CD8-positive, alpha-beta memory T cell (primary cell): ENCODE measurements at places on chromosomes 16 and 17.

- no peak for DNase-seq
These were observed 52.8 kb upstream of the C17orf78 start for GRCh38 chr17:37322826-37323561.

DNA sequence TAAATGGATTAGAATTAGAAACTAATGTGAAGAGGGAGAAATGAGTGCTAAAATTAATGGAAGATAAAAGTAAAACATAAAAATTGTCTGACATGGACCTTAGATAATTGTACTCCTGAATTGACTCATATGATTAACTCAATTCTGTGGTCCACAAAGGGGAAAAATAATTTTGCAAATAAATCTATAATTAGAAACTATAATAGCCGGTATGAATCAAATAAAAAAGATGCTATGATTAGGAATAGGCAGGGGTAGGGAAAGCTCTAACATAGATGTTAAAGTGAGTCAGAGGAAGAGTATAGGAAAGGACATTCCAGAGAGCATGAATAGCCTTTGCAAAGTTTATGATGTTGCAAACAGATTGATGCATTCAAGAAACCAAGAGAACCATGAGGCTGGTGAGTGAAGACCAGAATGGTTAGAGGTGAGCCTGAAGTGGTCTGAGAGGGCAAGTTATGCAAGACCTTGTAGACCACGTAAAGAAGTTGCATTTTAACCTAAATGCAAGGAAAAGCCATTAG is 262.1 kb upstream of the CA10 start:
- DNase-seq, result no peak

- no peak for DNase-seq
These were observed 20.1 kb downstream of the PLD6 start for GRCh38 chr17:17186051-17186450.

GRCh38 chr16:80666378-80667250 is 125.8 kb downstream of the DYNLRB2 start:
- DNase-seq, result no peak

DNA sequence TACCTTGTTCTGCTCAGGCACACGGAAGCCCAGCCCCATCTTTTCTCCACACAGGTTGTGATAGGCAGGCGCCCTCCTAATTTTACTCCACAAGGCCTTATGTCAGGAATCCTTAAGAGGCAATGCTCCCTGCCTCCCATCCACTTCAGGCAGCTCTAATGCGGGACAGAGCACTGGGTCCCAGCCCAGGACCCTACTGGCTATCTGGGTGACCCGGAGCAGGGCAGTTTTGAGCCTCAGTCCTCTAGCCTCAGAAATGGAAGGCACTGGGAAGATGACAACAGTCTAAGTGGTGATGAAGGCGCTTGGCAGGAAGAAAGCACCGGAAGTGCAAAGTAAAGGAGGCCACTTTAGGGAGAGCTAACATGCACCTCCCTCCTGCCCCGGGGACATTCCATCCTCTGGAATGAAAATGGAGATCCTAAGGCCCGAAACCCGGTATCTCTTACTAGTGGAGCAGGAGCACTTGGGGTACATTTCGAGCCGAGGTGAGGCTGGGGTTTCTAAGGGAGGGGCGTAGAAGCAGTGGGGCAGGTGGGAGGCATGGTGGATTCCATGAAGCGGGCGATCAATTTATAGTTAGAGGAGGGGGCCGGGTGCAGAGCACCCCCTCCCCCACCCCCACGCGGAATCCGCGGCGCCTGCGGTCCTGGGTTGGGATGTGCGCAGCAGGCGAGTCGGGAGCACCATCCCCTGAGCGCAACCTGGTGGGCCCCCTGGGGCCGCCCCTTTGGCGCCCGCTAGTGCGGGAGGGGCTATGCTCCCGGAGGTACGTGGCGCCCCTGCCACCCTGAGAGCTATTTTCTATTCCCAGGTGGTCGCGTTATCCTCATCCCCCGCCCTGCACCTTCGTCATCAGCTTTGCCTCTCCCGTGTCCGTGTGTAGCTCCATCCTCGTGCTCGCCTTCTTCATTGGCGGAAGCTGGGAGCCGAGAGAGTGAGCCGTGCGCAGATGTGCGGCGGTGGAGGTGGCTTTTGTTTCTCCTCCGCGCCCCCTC is 4.9 kb downstream of the MT1F start:
- DNase-seq, result no peak

DNA sequence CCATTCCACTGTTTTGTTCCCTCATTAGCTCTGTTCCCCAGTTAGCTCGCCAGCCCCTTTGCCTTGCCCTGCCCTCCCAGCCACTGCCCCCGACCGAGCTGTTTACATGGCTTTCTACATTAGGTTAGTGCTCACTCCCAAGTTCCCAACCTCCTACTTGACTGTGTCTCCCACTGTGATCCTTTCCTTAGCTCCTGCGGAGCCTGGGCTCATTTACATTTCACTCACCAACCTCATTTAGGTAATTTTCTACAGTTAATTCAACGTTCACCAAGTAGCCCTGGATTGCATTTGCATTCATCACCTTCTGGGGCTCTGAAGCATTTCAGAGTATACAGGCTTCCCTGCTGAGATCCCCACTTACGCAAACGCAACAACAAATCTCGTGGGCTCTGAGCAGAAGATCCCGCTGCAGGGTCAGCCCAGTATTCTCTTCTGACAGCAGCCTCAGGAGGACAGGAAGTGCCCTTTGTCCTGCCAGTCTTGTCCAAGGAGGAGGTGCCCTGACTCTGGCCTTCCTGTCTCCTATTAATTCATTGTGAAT is 325.8 kb upstream of the CCL2 start:
- no peak for DNase-seq

DNA sequence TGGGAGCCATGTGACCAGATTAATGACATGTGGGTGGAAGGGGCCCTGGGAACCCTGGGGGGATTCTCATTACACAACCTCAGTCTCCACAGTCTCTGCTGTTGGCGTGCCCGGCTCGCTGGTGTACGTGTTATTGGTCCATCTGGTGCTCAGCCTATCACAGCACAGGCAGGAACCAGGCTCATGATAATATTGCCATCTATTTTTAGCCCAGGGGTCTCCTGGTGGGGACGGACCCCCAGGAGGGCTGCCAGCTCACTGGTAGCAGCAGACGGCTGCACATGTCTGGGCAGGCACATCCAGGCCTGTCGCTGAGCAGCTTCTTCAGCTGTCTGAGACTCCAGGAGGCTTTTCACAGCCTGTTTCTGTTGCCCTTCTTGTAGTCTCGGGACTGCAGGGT is 123.8 kb downstream of the RAB11FIP4 start:
- DNase-seq, result no peak

DNA sequence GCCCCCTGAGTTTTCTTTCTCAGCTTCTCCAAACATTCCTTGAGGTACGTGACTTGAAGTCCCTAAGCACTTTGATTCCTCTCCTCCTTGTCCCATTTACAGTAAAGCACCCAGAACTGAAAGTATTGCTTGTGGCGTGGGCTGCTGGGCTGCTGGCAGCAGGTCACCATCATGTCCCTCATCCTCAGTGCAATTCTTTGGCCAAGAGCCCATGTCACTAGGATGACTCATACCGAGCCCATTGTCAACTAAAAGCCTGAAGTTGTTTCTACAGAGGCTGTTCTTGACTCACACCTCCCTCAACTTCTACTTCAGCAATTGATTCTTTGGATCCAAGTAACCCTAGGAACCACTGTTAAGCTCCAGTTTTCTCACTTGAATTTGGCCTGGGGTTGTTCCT is 54.3 kb downstream of the KPNA2 start:
- DNase-seq, result no peak

GRCh38 chr16:56977216-56977615 is 12.1 kb upstream of the NLRC5 start:
- no peak for DNase-seq

GRCh38 chr17:41518031-41518430 is 659 bp downstream of the KRT15 start:
- DNase-seq, result no peak

- no peak for DNase-seq
These were observed 548 bp upstream of the ADGRG5 start for GRCh38 chr16:57541754-57542435.

DNA sequence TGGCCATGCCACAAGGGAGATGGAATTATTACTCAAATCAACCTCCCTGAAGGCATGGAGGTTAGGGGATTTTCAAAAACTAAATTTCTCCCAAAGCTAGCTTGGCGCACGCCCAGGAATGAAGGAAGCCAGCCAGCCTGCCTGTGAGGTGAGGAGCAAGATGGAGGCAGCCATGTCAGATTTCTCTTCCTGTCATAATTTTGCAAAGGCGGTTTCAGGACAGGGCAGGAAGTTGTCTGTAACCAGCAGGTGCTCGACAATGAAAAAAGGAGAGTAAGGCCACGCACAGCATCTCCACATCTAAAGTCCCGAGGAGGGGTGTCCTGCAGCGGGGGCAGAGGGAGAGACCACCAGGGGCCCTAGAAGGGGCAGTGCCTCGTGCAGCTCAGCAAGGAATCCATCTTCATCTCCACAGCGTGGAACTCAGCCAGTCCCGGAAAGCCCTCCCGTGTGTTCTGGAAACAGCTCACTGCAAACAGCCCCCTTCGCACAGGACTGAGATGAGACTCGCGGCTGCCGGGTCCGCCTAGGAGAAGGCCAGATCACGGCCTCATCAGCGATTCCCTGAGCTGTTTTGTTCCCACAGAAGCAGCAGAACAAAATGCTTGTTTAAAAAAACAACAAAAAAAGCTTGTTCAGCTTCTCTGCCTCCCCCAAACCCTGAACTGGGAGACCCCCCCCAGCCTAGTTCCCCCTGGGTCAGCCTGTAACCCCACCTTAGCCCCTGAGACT is 47.8 kb downstream of the SLC7A5 start:
- DNase-seq, result no peak

DNA sequence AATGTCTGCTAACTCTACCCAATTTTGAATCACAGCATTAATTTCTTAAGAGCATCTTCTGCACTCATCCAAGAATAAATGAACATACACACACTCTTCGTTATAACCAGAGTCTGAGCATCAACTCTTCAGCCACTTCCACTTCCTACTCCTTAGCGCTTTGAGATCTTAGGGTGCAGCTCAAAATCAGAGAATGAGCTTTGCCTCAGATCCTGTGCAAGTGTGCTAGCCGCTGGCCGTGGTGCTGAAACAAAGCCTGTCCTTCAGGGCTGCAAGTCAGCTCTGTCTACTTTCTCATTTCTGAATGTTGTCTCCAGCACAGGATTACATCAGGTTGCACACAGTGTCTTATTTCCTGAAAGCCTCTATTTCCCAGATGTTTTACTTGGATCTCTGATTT is 165.4 kb downstream of the AIPL1 start:
- no peak for DNase-seq

DNA sequence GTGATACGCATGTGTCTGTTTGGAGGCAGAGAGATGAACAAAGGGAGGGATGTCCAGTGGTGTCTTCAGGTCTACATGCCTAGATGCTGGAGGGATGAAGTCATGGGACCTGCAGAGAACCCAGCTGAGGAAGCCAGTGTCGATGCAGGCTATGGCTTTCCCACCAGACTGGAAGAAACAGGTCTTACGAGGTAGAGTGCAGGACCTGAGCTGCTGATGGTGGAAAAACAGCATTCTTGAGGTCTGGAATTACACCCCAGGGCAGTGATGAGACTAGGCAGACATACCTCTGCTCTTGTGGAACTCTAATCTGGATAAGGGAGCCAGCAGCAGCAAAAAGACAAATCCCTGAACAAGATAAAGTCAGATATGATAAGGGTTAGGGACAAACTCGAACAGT is 37.4 kb downstream of the ARSG start:
- no peak for DNase-seq

DNA sequence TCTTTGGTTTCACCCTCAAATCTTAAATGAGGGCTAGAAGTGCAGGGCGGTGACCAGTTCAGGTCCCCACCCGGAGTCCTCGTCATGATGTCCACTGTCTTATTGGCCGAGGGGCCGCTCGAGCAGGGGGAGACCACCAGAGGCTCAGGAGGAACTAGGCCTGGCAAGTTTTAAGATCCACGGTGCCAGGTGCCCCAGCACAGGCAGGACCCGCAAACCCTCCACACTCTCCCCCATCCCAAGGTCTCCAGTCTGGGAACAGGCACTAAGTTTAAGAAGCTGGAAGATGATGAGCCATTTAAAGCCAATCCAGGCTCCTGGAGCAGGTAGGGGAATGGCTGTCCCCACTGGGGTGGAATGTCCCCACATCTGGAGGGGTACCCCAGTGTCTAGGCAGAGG is 4.1 kb downstream of the DLX3 start:
- no peak for DNase-seq

GRCh38 chr17:77946900-77947645 is 11.4 kb upstream of the TNRC6C start:
- no peak for DNase-seq

- no peak for DNase-seq
These were observed 3.3 kb downstream of the ERAL1 start for GRCh38 chr17:28857905-28858800.

DNA sequence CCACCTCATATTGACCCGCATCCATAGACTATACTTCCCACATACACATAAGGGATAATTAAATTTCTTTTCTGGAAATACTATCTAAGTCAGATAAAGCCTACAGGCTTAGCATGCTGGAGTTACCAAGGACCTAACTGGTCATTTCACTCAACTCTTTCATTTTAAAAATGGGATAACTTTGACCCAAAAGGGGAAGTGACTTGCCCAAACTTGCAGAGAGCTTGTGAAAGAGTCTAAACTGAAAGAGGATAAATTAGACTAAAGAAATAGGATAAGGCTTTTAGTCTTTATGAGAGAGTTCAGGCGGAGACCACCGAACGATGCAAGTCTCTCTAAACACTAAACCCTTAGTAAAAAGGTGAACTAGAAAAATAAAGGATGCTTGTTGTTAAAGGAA is 3.9 kb upstream of the KRT33A start:
- no peak for DNase-seq

DNA sequence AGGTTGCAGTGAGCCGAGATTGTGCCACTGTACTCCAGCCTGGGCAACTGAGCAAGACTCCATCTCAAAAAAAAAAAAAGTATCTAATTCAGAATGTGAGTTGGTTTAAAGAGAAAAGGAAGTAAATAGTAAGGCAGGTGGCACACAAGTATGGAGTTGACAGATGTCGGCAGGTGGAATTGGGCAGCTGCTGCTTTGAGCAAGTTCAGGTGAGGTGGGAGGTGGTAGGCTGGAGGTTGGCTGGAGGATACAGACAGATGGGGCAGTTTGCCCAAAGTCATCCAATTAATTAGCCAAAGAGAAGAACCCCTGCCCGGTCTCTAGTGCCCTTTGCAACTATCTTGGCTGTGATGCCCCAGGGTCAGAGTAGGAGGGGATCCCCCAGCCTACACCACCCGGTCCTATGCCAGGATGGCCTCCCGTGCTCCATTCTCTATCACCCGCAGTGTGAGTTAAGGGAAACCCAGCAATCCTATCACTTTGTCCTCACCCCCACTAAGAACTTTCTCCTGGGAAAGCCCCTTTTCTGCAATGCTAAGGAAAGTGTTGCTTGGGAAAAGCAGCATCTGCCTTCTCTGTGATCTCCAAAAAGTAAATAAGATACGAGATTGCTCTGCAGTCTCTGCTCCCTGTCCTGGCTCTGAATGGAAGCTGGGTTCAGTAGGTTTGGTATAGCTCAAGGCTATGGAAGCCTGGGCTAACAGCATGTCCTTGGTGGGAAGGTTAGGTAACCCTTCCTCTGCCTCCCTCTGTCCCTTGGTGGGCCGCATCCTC is 32.2 kb downstream of the SLC12A3 start:
- DNase-seq, result no peak

GRCh38 chr16:4207683-4208340 is 34.1 kb downstream of the SRL start:
- no peak for DNase-seq
